GM12865 (cell line): ENCODE measurements at places on chromosomes 2 and 18.

GRCh38 chr2:181312515-181312927, 144.7 kb upstream of the ITGA4 start:
- DNase-seq, result peak; percentile 96

DNA sequence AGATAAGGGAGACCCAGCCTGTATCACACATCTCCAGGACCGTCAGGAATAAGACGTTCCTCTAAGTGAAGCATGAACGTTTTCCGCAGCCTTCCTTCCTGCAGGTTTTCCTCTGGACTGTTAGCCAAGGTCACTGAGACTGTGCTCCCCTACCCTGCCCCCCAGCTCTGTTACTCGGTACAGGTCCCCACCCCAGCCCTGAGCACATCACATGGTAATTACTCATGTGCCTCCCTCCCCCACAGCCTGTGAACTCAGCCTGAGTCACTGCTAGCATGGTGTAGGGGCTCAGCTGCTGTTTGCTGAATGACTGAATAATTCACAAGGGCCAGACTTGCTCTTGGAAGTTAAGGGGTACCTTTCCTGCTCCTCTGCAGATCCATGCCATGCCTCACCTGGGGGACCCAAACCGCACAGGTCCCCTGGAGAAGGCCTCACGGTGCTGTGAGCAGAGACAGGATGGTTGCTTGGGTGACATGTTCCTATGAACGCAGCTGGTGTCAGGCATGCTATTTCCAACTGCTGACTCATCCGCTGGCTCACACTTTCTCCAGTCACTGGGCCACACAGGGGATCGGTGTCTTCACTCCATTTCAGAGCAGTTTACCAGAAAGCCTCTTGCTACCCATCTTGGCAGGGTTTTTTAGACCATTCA, 88.2 kb downstream of the PLB1 start:
- DNase-seq, result peak; percentile 29

DNA sequence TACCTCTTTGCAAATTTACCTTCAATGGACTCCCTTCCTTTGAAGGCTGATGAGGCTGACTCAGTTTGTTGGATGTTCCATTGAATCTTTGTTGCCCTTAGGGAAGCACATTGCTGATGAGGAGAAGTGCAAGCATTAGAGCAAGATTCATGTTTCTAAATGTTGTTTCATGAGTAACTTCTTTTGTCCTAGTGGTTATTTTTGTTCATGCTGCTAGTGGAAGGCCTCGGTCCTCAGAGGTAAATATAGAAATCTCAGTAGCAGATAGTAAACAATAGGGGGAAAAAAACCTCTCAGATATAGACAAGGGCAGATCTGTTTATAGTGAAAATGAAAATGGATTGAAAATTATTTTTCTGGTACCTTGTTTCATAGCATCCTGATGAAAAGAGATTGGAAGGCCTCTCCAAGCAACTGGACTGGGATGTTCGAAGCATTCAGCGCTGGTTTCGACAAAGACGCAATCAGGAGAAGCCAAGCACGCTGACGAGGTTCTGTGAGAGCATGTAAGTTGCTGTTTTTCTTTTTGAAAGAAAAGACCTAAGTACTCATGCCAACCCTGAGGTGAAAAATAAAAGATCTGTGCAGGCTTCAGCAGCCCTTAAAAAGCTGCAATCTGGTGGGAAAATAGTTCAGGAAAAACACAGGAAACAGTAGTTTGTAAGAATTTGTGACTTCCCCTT, 104.9 kb downstream of the CERS6 start:
- peak; percentile 35 for DNase-seq

DNA sequence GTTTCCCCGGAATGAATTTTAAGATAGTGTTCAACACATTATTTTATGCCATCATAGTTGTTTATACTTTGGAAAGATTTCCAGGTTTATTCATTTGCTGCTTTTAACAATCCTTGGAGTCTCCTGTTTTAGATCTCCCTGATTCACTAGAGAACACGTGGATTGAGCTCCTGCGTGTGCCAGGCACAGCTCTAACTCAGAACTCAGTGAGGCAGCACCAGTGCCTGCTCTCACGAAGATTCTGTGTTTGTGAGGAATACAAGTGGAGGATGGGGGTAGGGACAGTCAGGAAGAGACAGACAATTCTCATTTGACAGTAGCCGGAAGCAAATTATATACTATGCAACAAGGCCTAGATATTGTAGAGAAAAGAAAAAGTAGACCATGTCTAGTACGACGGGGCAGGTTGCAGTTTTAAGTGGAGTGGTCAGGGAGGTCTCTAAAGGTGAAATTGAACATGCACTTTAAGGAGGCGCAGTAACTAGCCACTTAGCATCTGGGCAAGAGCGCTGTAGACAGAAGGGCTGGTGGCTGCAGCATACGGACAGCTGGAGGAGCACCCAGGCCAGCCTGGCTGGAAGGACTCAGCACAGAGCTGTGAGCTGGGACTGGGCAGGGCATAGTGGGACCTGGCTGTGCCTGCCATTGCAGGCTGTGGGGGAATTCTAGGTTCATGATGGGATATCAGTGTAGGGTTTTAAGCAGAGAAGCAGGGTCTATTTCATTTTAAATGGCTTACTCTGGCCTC, 24.3 kb downstream of the RNF144A start:
- DNase-seq, result no peak

GRCh38 chr2:169361706-169362117, 622 bp downstream of the LRP2 start:
- peak; percentile 2 for DNase-seq

DNA sequence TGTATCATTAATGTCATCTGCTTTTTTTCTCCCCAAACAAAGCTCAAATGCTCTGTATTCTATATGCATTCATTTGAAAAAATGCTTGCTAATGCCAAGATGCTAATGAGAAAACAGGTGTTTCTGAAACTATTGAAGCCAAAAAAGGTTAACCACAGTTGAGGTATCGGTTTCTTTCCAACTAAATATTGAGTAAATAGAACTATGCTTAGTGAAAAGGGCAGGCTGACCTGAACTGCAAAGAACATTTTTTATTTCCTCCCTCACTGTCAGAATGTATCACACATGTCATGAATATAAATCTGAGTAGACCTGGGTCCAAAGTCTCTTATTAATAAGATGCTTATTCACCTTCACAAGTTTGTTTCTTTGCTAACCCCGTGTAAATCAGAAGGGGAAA, 866.6 kb downstream of the CPS1 start:
- DNase-seq, result no peak

- peak; percentile 54 for DNase-seq
Observed at GRCh38 chr18:79523736-79524180, 128.0 kb downstream of the NFATC1 start.

- no peak for DNase-seq
Observed at GRCh38 chr2:188365058-188365641, 73.5 kb downstream of the GULP1 start.

- no peak for DNase-seq
Observed at GRCh38 chr18:49570836-49571235, 9.0 kb downstream of the LIPG start.

GRCh38 chr2:109261906-109262631, 133.1 kb downstream of the SH3RF3 start:
- DNase-seq, result no peak

GRCh38 chr2:179613701-179614100, 247.7 kb downstream of the ZNF385B start:
- DNase-seq, result no peak

GRCh38 chr18:36295880-36296301, 1.6 kb upstream of the FHOD3 start:
- DNase-seq, result no peak

DNA sequence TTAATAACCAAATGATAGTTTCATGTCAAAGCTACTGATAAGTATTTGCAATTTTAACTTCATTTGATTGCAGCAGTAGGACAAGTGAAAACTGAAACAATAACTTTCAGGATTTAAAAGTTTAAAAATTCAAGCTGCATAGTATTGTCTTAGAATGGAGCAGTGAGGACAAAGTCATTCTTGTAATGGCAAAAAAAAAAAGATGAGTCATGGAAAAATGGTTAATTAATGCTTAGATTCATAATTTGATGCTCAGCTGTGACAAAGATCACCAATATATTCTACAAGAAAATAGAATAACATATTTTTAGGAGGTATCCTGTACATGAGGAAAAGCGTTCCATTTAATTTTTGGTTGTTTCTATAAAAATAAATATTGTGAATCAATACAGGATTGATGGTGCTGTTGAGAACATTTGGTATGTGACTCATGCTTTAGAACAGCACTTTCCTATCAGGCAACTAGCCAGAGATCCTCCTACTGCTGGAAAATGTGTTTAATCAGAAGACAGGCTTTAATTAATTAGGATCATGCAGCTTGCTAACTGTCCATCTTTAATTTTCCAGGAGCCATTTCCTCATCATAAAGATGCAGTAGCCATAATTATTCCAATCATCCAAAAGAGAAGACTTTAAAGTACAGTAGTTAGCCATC, 239.0 kb upstream of the MMADHC start:
- DNase-seq, result no peak

- DNase-seq, result no peak
Observed at GRCh38 chr2:240226672-240227537, 86.4 kb upstream of the OTOS start.

DNA sequence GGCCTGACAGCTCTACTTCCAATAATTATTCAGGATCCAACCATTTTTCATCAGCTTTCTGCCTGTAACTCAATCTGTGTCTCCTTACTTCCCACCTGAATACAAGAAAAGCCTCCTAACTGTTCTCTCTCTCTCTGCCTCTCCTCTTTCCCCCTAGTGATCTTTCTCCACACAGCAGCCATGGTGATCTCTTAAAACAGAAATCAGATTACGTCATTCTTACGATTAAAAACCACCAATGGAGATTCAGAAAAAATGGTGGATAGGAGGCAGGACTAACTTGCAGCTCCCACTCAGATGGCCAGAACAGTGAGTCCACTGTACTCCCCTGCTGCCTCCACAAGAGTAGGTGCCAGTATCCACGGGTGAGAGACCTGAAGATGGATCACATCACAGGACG, 431.7 kb downstream of the MBD2 start:
- no peak for DNase-seq

DNA sequence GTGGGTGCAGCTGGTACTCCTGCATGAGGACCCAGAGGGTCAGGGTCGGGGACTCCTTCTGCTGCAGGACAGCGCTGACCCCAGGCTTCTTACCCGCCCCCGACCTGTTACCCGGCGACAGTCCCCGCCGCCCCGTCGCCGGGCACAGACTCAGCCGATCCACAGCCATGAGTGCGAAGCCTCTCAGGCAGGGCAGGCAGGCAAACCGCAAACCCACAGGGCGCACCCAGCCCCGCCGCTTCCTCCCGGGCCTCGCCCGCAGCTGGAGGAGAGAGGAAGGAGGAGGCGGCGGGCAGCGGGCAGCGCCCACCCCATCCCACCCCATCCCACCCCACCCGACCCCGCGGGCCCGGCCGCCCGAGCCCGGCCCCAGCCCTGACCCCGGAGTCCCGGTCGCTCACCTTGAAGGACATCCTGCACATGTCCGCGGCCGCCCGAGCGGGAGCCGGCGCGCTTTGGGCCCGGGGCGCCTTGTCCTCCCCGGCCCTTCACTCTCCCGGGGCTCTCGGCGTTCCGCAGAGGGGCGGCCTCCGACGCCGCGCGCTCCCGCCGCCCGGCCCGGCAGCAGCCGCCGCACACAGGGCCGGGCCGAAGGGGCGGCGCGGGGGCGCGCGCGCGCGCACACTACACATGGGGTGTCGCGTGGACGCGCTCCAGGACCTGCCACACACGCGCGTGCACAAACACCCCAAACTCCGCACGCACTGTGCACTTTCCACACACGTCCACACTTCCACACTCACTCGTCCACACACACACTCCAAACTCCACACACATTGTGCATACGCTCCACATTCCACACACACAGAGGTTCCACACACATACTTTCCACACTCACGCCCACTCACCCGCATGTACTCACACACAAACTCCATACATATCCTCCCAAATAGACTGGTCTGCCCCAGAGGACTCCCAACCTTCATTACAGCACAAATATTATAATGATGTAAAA, at the start of gene ANKRD29:
Gene ANKRD29, minus strand, starts transcription at position 603 of the 955 bp plus-strand sequence. Its CDS starts 181 bp downstream, at position 422.
- peak; percentile 38 for DNase-seq

DNA sequence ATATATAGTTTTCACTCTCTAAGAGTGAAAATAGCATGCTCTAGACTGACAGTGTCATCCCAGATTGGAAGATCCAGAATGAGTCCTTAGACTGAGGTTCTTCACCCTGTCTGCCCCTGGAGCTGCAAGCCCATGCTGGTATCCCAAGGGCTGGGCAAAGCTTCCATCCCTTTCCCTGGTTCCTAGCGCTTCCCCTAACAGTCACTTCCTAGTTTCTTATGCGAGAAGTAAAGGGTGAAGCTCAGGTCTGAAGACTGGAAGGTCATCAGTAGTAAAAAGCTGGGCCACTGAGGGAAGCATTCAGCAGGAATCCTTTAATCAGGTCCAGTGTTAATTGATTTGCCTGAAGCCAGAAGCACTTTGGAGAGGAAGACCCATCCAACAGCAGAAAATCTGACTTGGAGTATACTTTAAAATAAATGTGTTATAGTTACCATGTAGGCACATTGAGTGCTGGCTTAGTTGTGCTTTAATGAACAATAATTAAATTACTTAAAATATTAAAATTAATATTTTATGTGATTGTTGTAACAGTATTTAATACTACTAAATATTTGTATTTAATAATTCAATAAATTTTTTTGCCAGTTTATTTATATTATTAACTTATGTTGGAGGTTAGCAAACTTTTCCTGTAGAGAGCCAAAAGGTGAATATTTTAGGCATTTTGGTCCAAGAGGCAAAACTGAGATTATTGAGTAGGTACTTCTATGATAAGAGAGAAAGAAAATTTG, 237.9 kb downstream of the FHOD3 start:
- no peak for DNase-seq

DNA sequence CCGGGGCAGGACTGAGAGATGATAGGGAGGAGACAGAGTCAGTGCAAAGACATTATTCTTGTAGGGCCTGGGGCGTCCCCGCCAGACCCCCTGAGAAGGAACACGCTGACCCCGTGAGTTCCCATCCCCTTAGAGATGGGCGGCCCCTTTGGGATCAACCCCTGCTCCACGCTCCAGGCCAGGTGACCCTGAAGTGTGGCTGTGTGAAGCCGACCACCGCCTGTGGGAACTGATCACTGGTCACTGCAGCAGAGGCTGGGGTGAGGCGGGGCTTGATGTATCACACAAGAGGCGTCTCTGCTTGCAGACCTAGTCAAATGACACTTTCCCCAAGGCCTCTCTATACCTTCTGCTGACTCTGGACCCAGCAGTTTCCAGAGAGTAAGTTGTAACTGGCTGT, 157.4 kb upstream of the TWIST2 start:
- DNase-seq, result no peak

DNA sequence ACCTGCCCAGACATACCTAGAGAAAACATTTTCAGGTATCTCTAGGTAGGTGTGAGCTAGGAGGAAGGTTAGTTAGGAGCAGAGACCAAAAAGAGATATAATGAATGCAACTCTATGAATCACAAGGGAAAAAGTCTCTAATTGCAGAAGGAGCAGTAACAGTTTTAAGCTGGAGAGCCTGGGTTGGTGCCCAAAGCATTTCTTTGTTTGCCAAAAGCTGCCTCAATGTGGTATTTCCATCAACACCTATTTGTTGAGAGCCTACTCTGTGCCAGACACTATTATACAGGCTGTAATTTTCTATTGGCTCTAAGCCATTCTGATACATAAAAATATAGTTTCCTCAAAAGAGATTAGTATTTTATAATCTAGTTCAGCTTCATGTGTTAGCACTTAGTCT, 141.6 kb downstream of the UBE2E3 start:
- DNase-seq, result no peak

- no peak for DNase-seq
Observed at GRCh38 chr2:15048000-15048399, 415.5 kb downstream of the LRATD1 start.
